ENCODE measurements at places on chromosomes 6 and 20.

DNA sequence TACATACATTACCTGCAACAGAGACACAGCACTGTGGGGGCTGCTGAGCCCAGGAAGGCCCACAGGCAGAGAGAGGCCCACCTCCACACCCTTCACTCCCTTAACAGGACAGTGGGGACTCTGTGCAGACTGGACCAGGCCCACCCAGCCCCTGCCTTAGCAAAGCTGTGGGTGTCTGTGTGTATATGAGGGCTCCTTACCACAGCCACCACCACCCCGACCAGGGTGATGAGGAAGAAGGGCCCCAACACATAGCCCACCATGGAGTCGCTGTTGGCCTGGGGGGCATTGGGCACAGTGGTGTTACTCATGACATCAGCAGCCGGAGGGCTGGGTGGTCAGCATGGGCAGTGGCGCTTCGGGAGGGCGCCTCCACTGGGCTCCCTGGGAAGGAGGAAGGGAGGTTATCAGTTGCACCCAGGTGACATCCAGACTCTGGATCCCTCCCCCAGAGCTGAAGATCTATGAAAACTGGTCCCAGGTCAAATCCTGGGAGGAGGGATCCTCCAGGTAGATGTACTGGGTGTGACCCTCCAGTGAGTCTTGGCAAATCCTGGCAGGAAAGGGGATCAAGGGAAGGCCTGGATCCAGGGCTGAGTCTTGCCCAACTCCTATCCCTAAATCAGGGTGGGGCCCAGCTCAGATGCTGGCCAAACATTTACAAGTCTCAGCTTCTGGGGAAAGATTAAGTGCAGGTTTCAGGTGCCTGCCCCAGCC is 1.2 kb downstream of the SMIM29 start:
- no peak for DNase-seq

GRCh38 chr20:43959920-43960227 is 45.2 kb downstream of the TOX2 start:
- no peak for DNase-seq

DNA sequence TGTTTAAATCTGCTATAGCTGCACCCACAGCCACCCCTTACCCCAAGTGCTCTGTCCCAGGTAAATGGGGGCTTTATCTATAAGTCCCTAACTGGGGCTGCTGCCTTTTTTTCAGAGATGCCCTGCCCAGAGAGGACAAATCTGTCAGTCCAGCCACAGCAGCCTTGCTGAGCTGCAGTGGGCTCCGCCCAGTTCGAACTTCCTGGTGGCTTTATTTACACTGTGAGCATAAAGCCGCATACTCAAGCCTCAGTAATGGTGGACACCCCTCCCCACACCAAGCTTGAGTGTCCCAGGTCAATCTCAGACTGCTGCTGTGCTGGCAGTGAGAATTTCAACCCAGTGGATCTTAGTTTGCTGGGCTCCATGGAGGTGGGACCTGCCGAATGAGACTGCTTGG is 505.2 kb downstream of the CBLN4 start:
- DNase-seq, result no peak

DNA sequence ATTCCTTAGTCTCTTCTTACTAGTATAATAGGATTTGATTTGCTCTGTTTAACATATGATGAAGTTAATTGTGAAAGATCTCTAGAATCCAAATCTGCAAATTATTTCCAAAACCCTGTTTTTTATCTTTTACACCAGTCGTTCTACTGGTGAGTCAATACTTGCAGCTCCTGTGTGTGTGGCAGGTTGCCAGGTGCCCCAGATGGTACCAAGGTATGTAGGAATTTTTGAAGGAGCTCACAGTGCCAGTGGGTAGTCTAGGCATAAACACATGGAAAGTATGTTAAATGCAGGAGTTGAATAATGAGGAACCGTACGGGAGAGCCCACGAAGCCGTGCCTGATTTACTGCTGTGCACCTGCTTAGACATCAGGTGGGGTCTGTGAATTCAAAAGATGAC is 192.2 kb downstream of the FARS2 start:
- DNase-seq, result peak; percentile 45

DNA sequence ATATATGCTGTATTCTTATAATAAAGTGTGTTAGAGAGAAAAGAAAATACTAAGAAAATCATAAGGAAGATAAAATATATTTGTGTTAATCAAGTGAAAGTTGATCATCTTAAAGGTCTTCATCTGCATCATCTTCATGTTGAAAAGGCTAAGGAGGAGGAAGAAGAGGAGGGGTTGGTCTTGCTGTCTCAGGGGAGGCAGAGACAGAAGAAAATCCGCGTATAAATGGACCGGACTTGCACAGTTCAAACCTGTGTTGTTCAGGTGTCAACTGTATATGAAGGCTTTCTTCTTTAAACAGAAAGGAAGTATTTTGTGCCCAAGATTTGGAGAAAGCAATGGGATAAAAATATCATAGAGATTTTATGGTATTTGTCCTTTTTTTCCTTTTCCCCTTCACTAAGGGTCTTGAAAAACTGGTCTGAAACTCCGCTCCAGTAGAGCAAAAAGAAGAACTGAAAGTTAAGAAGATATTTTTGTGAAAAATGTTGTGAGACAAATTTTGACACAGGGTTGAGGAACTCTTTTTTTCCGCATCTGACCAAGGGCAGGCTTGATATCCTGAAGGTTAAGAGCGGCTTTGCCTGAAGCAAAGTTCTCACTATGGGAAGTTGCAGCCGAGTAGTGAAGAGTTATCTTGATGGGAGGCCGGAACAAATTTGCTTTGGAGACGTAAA is 350.7 kb downstream of the LAMA2 start:
- no peak for DNase-seq

All from thyroid gland (tissue), 4 donors.